ENCODE measurements at places on chromosomes 4 and X.

GRCh38 chr4:55920571-55920970 is 28.2 kb upstream of the CEP135 start:
- ATAC-seq, result no peak

DNA sequence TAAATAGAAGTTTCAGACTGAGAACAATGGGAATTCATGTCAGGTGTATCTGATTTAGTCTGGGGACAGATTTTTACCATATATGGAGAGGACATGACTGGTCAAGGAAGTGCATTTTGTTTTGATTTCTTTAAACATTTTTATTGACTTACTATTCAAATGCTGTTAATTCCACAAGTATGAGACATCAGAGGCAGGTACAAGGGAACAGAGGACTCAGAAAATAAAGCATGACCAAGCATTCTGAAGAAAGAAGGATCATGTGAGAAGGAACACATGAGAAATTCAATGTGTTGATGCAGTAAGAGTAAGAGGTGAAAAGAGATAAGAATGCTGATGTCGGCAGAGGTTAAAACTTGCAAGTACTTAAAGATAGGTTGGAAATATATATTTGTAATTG is 1452.6 kb downstream of the PCDH7 start:
- peak; percentile 23 for ATAC-seq

DNA sequence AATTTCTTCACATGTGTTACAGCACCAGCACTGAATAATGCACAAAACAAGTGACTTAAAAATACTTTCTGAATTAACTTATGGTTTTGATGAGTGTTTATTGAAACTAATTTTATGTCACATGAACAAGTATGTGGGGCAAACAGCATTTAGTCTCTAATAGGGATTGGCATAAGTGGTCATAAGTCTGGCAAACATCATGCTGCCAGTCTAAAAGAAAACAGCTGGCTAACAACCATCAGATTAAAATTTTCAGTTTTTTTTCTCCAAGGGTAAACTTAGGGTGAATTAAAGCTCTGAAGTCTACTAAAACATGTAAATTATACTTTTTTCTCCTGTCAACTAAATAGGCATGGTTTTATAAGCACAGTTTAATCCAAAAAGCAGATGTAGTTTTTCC is 1014.2 kb downstream of the FAT4 start:
- no peak for ATAC-seq

DNA sequence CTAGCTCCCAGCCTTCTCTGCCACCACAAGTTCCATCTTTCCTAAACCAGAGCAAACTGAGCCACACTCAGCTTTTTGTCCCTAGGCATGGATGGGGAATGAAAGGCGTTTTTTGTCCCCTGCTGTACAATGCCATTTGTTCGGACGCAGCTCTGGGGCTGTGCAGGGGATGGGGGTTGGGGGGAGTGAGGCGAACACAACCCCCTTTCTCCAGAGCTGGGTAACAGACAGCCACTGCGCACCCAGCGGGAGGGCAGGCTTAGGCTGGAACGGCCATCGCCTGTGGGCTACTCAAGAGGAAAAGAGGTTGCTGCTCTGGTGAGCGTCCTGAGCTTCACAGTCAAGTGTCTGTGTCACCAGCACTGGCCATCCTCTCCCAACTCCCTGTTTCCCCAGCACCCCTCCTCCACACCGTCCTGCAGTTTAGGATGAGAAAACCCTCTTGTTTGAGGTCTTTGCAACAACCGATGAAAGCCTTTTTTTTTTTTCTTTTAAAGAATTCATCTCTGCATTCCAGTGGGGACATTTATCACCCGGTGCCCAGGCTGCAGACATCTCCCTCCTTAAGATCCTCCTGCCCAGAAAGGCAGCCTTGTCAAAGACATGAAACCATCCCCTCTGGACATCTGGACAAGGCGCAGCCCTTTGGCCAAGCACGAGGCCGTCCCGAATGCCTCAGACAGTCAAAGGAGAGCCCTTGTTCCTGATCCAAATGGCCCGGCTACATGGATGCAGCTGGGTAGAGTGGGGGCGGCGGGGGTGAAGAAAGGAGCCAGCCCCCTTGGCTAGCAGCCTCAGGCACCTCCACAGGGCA is 419.6 kb downstream of the BCOR start:
- no peak for ATAC-seq

DNA sequence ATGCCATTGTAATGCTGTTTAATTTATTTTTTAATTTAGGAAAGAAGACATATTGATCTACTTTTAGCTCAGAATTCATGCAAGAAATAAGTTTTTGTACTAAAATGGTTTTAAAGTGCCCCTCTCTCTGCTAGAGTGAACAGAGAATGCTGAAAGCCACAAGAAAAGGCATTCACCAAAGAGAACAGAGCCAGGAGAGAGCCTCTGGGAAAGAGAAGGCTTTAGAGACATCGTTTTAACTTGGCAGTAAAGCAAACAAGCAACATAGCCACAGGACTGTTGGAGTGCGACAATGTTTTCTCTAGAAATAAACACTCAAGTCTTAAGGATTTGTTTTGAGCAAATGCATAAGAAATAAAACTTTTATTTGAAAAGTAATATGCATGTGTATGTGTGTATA is 484.1 kb upstream of the CPEB2 start:
- no peak for ATAC-seq

GRCh38 chrX:103012945-103013344 is 51.0 kb downstream of the BEX1 start:
- ATAC-seq, result no peak

DNA sequence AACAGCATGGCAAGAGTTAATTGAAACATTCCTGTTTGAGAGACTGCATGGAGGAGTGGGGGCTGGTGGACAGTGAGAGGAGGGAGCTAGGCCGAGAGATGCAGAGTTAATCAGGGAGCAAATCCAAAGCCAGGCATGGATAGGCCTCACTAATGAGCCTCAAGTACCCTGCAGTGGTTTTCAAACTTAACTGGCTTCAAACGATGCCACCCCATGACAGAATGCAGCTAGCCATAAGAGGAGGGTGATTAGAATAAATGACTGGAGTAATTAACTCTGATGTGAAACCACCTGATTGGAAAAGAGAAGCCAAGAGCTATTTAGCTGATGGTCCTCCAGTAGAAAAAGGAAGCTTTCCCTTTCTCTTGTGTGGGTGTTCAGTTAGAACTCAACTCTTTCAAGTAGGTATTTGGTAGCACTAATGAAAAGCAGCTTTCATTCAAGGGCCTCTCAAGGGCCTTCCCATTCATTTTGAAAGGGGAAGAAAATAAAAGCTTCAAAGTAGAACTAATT is 215.4 kb upstream of the MAB21L2 start:
- ATAC-seq, result no peak

DNA sequence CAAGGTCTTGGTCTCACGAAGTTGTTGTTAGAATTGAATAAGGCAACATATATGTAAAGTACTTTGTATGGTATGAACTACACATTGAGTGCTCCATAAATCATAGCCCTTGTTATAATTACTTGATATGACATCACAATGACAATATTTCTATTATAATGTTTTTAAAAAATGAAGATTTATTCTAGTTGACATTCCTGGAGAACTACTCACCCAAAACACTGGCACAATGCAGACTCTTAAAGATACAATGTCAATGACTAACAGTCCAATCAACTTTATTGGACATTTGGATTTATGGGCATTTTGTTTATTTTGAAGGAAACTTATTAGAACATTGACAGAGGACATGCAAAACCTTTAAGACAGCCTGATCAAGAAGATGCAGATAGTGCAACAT is 55.3 kb downstream of the ASB9 start:
- no peak for ATAC-seq

GRCh38 chr4:53937327-53937726 is 127.1 kb downstream of the CHIC2 start:
- ATAC-seq, result no peak

DNA sequence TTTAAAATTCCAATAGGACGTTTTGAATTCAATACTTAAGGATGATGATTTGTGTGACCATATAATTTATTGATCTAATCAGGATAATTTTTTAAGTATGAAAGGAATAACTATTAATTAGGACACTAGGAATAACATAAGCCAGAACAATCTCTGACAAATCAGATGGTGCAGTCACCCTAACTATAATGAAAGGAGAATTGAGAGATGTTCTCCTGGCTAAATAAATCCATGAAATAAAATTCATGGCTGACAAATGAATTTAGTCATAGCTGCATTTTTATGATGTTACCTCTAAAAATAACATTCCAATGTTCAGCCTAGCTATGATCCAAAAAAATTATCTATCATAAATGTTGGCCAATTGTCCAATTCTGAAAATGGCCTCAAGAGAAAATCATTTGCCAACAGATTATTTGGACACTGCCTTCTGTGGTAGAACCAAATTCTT is 190.6 kb upstream of the NEIL3 start:
- no peak for ATAC-seq

GRCh38 chrX:135557344-135557743 is 36.9 kb downstream of the INTS6L start:
- no peak for ATAC-seq

DNA sequence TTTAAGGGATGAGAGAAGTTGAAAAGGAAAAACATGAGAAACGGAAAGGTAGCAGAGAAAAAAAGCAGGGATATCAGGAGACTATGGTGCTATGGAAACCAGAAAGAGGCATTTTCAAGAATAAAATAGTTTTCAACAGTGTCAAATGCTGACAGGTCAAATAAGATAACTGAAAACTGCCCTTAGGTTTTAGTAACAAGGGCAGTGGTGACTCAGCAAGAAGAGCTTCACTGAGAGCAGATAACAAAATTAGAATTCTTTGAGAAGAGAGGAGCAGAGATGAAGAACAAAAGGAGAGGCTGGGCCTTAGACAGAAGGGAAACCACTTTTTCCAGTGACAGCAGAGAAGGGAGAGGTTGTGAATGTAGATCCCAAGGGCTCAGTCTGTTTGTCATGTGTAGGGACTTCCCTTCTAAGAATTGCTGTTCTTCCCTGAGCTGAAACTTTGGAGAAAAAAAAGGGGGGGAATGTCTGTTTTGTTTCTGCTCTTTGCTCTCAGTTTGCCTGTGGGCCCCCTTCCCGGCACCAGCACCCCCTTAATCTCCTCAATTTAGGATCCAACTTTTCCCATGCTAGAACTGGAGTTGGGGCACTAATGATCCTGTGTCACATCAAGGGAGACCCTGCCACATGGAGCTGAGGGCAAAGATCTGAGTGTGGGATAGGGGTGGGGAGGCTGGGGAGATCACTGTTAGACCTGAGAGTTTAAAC is 26.8 kb upstream of the MAGEA10 start:
- no peak for ATAC-seq

DNA sequence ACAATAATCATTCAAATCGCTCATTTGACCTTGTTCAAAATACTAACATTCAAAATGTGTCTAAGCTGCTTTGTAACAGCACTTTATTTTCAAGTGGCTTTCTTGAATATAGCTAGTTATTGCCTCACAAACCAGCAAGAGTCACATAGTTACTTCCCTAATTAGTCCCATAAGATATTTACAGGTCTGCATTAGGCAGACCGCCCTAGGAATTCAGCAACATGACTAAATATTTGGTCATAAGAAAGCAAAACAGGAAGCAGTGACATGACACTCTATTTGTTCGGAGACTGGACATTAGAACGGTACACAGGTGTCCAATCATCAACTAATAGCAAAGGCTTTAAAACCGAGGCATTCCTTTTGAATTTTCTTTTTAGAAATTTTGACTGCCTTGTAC is 262.0 kb downstream of the COL25A1 start:
- no peak for ATAC-seq

DNA sequence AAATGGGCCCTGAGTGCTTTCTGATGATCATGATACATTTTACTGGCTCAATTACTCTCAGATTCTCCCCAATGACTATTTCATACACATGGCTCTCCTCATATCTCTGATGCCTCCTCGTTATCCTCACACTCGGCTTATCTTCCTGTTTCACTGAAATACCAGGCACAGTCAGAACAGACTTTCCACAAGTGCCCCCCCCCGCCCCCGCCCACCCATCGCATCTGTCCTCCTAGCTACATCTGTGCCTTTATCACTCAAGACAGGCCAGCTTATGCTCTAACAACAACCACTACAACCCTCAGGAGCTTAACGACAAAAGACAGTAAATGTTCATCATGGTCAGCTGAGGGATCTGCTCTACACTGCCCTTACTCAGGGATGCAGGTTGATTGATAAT is 610.6 kb upstream of the DIPK2B start:
- no peak for ATAC-seq

GRCh38 chr4:40812856-40813255 is 63.1 kb downstream of the NSUN7 start:
- no peak for ATAC-seq

DNA sequence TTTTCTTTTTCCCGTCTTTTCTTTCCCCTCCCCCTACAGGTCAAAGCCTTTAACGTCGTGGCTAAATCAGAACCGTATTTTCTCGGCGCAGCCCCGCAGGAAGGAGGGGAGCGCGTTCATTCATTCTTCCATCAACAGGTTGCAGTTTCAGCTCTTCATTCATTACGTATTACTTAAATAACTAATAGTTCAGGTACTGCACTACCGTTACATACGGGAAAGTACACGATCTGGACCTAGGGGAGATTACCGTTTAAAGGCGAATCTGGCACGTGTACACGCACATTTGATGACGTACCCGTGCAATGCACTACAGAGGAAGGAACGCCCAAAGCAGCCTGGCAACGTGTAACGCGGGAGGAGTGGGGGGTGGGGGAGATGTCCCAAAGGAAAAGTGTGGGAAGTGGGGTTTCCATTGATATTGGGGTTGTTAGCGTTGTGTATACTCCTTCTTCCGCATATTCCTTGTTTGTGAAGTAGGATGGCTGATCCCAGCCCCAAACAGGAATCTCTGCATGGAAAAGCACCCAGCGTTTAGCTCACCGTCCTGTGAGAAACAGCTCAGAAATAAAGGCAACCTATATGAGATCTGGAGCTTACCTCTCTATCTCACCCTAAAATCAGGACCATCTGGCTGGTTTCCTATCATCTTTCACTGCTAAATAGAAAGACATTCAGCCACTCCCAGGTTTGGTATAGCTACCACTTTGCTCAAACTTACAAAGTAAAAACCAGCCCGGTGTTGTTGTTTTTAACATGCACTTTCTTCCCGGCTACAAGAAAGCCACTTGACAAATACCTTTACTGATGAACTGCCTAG is 585 bp upstream of the SEC24D start:
- ATAC-seq, result peak; percentile 60

GRCh38 chr4:183409934-183410333 is 34.5 kb upstream of the CDKN2AIP start:
- ATAC-seq, result no peak

- ATAC-seq, result peak; percentile 24
These were observed 2.2 kb downstream of the ATP8A1 start for GRCh38 chr4:42654631-42655268.

DNA sequence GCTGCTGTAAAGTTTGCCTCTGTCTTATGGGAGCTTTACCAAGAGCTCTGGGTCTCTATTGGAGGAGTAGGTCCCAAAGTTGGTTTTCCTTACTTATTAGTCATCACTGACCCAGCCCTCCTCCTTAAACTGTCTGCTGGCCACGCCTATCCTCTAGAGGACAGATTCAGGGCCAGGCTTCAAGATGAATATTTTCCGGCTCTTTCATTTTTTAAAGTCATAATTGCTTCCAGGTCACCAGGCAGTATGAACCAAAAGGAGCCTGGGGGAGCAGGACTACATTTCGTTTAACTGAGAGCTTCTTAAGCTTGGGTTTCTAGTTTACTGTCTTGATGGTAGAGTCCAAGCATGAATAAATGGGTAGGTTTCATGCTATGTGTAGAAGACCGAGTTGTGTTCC is 13.7 kb downstream of the BCORL1 start:
- no peak for ATAC-seq

All from esophagus mucosa (tissue), 1 donor.